Aortic smooth muscle cell (primary cell): ENCODE measurements at places on chromosomes 7 and 10. TPM values are rescaled to one million over a fixed set of nuclear protein-coding genes. Genes with fewer than 3 reads are reported as not detected.

The OPALIN gene
- not detected in 2 replicates for total RNA-seq

The TMEM176A gene
- total RNA-seq, result not detected in 2 replicates

The DNAJC9 gene
- 28.0 and 41.9 TPM in 2 replicates for total RNA-seq

The SPDYE6 gene
- total RNA-seq, result 0.06 TPM in 1 of 2 replicates, not detected in the other

The RNF32 gene
- total RNA-seq, result 0.62 and 1.2 TPM in 2 replicates

The WNT16 gene
- total RNA-seq, result under 0.01 and 0.06 TPM in 2 replicates

The ZPBP gene
- total RNA-seq, result not detected in 2 replicates

The SLC35G1 gene
- total RNA-seq, result 3.0 and 3.3 TPM in 2 replicates

The PON1 gene
- not detected in 2 replicates for total RNA-seq

The PRKAR2B gene
- total RNA-seq, result 1.6 and 3.8 TPM in 2 replicates

The TAS2R41 gene
- not detected in 2 replicates for total RNA-seq

The NFE2L3 gene
- 0.31 and 0.79 TPM in 2 replicates for total RNA-seq

The IFIT2 gene
- 6.3 and 10.6 TPM in 2 replicates for total RNA-seq

The NRCAM gene
- total RNA-seq, result 1.6 and 2.5 TPM in 2 replicates

The FXYD4 gene
- total RNA-seq, result not detected in 2 replicates

The DRGX gene
- total RNA-seq, result not detected in 2 replicates

The GIMAP1 gene
- 0.25 and 0.26 TPM in 2 replicates for total RNA-seq

The SUN3 gene
- not detected in 2 replicates for total RNA-seq

The CHN2 gene
- 0.26 TPM in 1 of 2 replicates, not detected in the other for total RNA-seq
